Central memory CD4-positive, alpha-beta T cell (primary cell): ENCODE measurements at places on chromosomes 4 and X.
A peak's percentile ranks its signal among the peaks of the same experiment; 100 is the strongest.

DNA sequence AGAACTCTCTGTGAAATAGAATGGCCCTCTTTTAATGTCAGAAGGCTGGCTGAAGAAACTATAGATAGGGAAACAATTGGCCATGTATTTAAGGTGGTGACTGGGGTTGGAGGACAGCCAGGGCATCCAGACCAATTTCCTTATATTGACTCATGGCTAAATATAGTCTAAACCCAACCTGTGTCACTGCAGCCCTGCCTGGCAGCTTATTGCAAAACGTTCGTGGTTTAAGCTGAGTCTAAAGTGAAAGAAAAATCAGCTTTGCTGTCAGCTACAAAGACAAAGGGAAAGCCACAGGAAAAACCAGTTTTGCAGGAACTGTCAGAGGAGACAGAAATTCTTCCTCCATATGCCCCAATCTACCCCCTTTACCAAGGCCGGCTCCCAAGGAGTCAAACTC lies 902.8 kb upstream of the NDST4 start:
- DNase-seq, result no peak

DNA sequence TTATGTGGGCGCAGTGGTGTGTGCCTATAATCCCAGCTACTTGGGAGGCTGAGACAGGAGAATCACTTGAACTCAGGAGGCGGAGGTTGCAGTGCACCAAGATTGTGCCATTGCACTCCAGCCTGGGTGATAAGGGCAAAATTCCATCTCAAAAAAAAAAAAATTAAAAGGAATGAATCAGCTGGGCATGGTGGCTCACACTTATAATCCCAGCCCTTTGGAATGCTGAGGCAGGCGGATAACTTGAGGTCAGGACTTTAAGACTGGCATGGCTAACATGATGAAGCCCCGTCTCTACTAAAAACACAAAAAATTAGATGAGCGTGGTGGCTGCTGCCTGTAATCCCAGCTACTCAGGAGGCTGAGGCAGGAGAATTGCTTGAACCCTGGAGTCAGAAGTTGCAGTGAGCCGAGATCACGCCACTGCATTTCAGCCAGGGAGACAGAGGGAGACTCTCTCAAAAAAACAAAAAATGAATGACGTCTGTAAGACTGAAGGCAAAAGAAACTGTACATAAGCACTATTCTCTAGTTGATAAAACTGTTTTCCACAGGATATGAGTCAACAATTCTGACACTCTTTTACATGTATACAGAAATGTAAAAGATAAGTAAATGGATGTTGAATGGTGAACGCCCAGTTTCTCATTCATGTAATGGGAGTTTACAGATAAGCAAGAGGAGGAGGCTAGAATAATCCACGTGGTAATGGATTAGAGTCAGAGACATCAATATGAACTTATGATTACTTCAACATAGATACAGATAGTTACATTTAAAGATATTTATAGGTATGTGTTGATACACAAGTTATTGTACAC lies 22.2 kb downstream of the CENPC start:
- DNase-seq, result peak; percentile 25

DNA sequence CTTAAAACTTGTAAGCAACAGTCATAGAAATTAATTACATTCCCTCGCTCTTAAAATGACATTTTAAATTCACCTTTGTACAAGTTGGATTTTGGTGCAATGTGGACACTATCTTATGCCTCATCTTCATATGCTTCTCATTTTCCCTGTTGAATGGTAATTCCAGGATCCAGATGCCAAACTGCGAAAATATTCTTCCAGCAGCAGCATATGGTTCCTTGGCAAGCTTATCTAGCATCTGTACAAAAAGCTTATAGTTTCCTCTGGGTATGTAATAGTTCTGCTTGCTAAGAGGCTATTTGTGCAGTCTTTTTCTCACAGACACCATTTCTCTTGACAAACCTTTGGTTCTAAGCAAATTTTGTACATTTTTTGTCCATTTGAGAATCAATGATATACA lies 2079.7 kb upstream of the AGA start:
- no peak for DNase-seq

DNA sequence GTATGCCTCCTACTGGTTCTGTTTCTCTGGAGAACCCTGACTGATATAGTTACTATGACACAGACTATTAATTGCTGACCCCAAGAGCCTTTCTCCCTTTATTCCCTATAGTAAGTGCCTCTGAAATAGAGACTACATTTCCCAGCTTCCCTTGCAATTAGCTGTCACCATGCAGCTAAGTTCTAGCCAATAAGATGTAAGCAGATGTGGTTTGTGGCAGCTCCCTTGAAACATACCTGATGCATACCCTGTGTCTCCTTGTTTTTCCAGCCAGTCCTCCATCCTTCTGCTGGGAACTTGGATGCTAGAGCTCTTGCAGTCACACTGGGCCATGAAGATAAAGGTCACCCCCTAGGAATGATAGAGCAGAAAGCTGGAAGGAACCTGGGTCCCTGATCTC lies 9.7 kb upstream of the TMEM165 start:
- DNase-seq, result no peak

DNA sequence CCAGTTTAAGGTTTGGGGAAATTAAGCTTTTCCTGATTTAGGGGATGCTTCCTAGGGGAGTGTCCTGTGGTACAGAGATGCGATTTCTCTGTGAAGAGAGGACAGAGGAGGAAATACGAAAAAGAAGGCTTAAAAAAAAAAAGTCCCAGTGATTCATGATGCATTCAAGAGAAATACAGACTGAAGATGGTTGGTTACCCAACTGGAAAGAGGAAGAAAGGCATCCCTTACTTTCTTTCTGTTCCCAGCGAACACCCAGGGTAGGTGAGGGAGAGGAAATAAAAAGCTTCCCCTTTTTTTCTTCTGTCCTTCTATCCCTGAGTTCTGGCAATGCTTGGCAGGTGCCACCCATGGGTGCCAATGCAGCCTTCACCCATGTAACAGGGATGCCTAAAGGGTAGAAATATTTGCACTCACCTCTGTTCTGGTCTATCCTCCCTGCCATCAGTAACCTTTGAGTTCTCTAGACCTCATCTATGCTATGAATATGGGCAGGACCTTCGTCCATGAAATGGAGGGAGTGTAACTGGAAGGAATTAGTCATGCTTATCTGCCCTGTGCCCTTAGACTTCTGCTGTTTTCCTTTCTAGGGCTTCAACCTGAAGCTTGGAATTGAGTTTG lies 230.1 kb upstream of the GALNTL6 start:
- no peak for DNase-seq

- DNase-seq, result no peak
These were observed 46.9 kb downstream of the JADE3 start for GRCh38 chrX:46959101-46959500.

DNA sequence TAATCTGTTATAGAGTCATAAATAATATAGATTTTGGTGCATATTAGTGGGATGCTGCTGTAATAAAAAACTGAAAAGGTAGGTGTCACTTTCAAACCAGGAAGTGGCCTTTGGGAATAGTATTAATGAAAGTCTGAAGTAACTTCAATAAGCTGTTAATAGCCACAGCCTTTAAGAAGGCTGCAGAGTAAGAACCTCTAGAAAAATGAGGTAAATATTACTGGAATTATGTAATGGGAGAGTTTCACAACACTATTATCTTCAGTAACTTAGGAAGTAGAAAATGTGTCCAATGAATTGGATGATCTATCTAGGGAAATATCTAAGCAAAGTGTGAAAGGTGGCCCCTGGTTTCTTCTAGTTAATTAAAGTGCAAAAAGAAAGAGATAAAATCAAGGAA lies 104.7 kb downstream of the NCAPG start:
- DNase-seq, result no peak

GRCh38 chr4:147764337-147764736 lies 32.4 kb downstream of the ARHGAP10 start:
- no peak for DNase-seq

DNA sequence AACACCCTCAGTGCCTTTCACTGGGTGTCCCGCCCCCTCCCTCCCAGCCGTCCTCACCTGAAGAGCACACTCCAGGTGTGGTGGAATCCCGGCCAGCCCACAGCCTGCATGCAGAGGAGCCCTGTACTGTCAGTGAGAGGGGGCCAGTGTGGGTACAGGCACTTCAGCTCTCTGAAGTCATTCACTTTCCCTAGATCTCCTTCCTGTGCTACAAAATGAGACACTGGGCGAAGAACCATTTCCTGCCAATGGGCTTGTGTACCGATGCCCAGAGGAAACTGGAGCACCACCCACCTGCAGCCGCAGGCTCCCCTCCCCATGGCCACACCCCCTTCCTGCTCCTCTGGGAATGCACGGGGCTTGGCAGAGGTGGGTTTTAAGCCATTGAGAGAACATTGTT lies 73.9 kb upstream of the C4orf50 start:
- no peak for DNase-seq

- no peak for DNase-seq
These were observed 94.4 kb downstream of the BLTP1 start for GRCh38 chr4:122246551-122246950.

DNA sequence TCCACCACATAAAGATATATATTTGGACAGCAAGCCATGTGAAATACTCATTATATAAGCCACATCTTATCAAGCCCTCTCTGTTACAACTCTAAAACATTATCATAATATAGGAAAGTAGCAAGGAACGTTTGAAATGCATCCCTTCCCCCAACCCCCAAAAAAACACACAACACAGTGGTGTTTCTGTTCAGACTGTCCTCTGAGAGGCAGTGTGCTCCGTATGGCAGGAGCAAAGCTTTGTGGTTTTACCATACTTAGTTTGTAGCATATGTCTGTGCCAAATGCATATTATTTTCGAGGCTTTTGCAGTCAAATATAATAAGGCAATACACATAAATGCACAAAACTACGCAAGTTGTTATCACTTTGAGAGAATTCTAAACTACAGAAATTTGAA lies 194.2 kb downstream of the RAPGEF2 start:
- DNase-seq, result no peak

DNA sequence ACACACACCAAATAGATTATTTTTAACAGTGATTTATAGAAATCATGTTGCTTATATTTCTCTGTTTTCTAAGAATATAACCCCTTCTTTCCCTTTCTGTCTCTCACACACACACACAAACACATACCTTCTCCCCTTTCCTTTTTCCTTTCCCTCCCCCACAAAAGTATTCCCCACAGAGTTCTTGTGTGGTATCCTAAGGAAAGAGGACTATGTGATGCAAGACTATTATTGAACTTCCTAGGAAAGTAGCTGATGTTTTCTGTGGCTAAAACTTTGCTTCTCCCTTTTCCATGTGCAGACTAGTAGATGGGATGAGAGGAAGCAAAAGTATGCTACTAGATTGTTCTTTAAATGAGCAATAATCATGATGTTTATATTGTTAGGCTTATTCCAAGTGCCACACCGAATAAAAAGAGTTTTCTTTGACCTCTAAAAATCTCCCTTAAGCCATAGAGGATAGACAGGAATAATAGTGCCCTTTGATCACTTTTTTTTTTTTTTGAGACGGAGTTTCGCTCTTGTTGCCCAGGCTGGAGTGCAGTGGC lies 38.7 kb downstream of the CPEB2 start:
- no peak for DNase-seq

DNA sequence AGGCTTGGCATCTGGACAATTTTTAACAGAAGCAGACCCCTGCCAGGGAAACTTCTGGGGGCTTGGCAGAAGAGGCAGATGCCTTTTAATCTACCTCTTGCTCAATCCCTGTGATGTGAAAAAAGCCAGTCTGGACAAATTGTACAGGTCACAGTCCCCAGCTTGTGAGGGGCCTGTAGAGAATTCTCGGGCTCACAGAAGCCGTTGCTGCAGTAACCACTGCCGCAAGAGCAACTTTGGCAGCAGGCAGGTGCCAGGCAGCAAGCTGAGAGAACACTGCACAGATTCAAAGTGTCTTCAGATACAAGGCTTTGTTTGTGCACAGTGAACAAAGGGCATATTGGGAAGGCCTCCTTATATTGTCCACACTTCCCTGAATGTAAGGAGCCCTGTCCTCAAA lies 11.7 kb downstream of the GPKOW start:
- DNase-seq, result no peak

- no peak for DNase-seq
These were observed 8.2 kb upstream of the TMA16 start for GRCh38 chr4:163486321-163486720.

DNA sequence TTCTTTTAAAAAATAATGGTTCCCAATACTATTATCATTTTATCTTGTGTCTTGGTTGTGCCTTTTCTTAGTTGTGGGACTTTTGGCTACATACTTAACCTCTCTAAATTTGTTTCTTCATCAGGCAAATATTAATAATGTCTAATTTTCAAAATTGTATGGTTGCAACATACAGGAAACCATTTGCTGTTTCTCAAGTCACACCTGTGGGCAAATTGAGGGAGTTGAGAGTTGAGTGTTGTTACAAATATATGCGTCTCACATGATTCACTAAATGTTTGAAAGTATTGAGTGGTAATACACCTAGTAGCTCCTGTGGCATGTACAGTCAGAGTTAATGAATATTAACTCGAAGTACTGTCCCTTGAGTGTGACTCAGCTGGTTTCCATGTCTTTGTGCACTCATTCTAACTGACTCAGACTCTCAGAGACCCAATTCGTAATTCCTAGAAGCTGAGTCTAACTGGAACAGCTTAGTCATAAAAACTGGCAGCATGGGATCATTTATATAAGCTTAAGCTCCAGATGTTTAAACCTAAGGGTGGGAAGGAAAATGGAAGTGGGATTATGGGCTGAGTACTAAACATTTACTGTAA lies 802.4 kb downstream of the TRIML1 start:
- DNase-seq, result no peak

DNA sequence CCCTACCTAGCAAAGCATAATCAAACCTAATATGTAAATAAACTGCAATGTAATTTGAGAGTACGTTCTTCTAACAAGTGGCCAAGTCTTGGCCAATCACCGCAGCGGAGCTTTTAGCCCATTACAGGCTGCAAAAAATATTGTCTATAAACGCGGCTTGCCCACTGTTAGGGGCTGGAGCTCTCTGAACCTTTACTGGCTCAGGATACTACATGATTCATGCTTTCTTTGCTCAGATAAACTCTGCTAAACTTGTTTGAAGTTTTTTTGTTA lies 990 bp upstream of the HADH start:
- DNase-seq, result no peak

DNA sequence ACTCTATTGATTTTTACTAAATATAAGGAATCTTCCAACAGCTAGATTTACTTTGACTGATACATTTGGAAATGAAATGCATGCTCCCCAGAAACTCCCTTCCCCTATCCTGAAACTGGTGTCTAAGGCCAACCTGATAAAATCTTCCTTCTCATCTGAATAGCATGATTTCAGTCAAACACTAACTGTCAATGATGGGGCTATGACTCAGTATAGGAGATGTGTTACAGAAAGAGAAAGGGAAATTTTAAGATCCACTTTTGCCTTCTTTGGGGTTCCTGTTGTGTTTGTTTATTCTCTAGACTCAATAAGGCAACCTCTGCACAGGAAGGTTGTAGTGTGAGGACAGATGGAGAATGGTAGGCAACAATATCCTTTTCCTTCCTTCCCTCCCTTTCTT lies 160.7 kb downstream of the MOSPD2 start:
- DNase-seq, result no peak

DNA sequence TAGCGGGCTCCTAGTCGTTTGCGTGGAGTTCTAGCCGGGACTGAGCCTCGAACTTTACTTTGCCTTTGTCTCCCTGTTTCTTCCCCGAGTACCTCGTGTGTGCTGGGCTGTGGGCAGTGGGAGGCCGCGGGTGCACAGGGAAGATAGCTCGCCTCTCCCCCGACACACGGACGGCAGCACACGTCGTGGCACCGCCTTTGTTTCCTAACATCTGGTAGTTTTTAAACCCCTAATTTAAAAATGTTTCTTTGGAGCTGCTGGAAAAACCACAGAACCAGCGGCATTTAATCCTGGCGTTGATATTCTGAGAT lies 866 bp downstream of the RBM46 start:
- no peak for DNase-seq
